ENCODE measurements at places on chromosomes 1 and 21. TPM values are rescaled to one million over a fixed set of nuclear protein-coding genes. Genes with fewer than 3 reads are reported as not detected.

MLLT11 gene
- total RNA-seq = 4.1 TPM

PYHIN1 gene
- total RNA-seq = 5.8 TPM

RNF186 gene
- not detected for total RNA-seq

SPRR2E gene
- total RNA-seq = not detected

RAB3B gene
- total RNA-seq = 2.4 TPM

MIS18A gene
- 2.9 TPM for total RNA-seq
